ENCODE measurements at places on chromosomes 6 and 20.

DNA sequence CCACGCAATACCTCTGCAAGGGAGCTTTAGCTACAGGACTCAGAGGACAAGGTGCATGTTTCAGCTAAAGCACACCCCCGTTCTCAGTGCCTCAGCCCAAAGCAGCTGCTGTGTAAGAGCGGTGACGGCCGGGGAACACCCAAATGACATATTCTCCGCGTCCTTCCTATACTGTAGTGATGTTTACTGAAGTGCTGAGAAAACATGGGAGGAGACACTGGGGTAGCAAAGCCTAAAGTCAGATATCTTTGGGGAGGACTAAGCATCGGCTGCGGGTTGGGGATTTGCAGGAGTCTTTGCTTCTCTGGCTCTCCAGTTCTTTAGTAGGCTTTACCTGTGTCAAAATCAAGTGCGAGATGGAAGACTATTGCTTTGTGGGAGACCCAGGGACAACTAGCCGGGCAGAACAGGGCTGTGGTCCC lies 1.7 kb downstream of the SLC22A23 start:
- DNase-seq, result no peak

DNA sequence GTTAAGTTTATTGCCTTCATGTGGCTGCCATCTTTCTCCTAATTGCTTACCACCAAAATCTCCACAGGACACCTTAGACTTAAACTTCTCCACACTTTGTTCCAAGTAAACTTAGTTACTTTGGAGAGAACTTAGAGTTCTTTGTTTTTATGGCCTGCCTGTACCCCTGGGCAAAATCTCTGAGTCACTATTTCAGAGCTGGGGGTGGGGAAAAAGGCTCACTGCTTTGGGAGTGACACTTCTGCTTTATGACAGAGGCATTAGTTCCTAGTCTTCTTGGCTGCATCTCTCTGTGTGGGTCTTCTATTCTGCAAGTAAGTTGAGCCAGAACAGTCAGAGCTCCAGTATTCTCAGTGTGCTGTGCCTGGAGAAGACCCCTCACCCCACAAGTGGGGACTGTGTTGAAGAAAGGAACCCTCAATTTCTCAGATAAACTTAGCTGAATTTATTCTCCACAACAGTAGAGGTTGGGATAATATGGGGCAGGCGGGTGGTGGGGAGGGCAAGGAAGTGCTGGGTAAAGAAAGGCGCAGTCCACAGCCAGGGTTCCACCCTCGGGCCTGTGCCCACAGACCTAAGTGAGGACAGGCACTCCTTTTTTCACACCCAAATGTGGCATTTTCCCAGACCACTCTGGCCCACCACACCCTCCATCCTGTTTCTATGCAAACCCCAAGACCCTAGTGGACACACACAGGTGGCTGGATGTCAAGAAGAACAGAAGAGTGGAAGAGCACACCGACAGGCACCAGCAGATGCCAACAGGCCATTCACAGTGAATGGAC lies 636.6 kb upstream of the MAN1A1 start:
- peak; percentile 36 for DNase-seq

GRCh38 chr6:42987533-42988451 lies 3.4 kb downstream of the PPP2R5D start:
- no peak for DNase-seq

DNA sequence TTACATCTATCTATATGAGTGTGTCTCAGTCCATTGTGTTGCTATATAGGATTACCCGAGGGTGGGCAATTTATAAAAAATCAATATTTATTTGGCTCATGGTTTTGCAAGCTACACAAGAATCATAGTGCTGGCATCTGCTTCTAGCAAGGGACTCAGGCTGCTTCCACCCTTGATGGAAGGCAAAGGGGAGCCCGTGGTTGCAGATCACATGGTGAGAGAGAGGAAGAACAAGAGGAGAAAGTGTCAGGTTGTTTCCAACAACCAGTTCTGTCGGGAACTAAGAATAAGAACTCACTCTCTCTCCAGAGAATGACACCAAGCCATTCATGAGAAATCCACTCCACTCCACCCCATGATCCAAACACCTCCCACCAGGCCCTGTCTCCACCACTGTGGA lies 48.2 kb upstream of the TENT5A start:
- DNase-seq, result no peak

DNA sequence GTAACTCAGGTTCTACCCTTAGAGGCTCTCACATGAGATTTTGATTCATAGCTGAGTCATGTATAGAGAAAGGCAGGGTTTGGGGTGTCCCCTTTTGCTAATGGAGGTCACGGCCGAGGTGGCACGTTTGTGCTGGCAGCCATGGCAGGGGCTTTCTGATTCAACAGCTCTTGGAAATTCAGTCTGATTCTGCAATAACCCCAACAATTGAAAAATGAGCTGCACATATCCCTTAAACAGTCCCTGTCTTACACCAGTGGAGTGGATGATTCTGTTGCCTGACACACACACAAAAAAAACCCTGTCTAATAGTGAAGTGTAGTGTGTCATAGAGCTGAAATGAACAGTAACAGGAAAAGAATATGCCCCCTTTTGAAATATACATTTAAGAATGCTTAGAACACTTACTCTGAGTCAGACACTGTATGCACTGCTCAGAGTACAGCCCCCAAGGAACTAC lies 40.4 kb upstream of the ARG1 start:
- DNase-seq, result no peak

DNA sequence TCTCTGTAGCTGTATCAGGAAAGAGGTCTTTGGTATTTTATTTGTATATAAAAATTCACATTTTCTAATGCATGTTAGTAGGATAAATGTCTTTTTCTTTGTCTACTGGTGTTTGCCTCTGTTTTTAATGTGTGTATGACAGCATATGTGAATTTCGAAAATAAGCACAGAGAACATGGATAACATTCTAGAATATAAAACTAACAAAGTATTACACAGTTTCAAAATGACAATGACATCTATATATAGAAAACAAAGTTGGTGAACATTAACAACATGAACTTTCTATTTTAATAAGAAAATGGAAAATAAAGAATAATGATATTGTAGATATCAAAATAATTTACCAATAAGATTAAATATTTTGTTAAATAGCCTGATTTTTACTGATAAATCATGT lies 608.0 kb downstream of the COL12A1 start:
- DNase-seq, result no peak

DNA sequence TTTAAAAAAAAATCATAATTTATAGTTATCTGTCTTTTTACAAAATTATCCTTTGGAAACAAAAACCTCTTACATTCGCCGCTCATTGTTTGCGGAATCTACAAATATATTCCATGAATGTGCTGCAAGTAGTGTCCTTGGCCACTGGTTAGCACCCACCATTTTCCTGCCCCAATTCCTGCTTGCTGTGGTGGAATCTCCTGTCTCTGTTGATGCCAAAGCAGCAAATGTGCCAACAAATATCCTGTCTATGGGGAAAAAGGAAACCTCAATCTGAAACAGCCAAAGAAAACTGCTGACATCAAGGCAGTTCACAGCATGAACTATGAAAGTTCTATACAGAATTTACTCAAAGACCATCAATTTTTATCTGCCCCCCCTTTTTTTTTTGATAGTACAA lies 603.6 kb downstream of the COL12A1 start:
- DNase-seq, result no peak

GRCh38 chr6:85641522-85641896 lies 1.2 kb downstream of the SYNCRIP start:
- DNase-seq, result no peak

All from inflammatory macrophage treated with lipopolysaccharide for 4 hours (primary cell).